Inflammatory macrophage treated with lipopolysaccharide for 1 hour (primary cell): ENCODE measurements at places on chromosomes 3 and 15.

GRCh38 chr3:27349832-27350231, 19.4 kb downstream of the NEK10 start:
- DNase-seq: no peak

GRCh38 chr15:48693484-48693883, 48.0 kb upstream of the FBN1 start:
- DNase-seq: no peak

- DNase-seq: no peak
These were observed 220.0 kb upstream of the MLF1 start for GRCh38 chr3:158350971-158351370.

DNA sequence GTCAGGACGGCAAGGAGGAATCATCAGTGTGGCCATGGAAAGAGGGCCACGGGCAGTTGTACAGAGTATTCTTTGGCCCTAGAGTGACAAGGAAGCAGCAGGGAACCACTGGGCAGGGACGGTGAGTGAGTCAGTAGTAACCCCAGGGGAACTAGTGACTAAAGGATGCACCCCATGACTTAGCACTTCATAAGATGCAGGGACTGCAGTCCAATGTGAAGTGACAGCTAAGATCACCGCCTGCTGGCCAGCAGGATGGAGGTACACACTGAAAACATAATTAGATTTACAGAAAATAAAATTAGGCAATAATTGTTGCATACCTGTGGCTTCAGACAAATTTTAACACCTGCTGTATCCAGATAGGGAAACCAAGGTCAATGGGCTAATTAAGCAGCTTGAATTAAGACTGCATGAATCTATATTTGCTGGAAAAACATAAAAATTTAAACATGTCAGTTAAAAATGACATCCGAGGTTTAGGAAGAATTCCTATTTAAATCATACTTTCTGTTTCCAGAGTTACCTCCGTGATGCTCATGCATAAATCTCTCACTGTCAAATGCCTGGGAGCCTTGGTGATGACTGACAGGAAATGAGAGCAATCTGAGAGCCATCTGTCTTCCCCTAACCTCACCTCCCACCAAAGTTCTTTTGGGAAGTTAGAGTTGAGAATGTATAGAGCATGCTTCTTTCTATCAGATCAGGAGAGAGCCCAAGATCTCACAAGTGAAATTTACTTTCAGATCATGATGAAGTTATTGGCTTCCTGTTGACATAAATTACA, 56.5 kb downstream of the DCLK3 start:
- peak; percentile 72 for DNase-seq

DNA sequence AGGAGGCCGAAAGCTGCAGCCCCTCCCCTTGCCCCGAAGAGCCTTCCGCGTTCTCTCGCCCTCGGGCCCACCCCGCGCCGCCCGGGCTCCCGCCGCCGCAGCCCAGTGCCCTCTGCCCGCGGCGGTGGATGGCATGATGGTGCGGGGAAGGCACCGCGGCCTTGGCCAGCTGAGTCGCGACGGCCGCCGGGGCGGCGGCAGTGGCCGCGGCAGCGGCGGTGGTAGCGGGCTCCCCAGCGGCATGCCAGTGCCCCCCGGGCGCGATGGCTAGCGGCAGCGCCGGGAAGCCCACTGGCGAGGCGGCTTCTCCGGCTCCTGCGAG, 1.2 kb downstream of the TLNRD1 start:
- no peak for DNase-seq

GRCh38 chr3:161420746-161421145, 49.4 kb upstream of the SPTSSB start:
- no peak for DNase-seq

GRCh38 chr15:49628379-49628778, 7.5 kb downstream of the DTWD1 start:
- no peak for DNase-seq

DNA sequence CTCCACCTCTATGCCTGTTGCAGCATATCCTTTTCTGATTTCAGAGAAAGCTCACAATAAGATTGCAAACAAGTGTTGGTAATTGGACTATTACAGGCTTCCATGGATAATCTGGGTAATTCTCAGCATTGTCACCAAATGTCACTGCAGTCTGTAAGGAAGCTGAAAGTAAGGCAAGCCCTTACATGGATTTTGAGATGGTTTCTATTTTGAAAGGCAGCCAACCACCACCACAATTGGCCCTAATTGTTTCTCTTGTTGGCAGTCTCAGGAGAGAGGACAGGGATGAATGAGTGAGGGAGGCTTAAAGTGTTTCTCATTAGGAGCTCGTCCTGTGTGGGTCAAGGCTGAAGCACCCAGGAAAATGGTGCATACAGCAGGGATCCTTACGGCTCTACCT, 879.9 kb downstream of the TUSC7 start:
- DNase-seq: no peak

DNA sequence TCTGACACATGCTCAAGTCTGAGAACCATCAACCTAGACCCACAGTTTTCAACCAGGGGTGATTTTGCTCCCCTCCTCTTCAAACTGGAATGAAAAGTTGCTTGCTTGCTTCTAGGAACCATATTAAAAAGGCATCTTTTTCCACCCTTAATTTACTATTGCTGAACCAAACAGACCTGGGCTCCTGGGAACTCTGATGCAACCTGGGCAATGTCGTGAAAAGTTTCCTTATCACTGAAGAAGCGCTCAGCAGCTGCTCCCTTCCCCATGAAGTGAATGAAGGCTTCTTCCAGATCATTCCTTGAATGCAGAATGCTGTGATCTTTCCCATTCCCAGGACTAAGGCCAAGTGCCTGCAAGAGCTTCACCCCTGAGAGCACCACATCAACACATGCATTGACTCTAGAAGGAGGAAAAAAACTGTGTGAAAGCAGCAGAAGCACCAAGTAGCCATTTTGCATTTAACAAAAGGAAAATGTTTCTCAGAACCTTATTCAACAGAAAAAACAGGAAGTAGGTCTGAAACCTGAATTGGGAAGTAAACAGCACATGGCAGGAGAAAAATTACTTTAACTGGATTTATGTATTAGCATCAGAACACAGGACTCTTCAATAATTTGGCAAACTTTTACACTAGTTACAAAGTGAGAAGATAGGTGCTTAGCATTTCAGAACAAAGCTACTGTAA, 8.7 kb downstream of the ADPGK start:
- no peak for DNase-seq

GRCh38 chr3:82081351-82081750, 319.9 kb upstream of the GBE1 start:
- no peak for DNase-seq

DNA sequence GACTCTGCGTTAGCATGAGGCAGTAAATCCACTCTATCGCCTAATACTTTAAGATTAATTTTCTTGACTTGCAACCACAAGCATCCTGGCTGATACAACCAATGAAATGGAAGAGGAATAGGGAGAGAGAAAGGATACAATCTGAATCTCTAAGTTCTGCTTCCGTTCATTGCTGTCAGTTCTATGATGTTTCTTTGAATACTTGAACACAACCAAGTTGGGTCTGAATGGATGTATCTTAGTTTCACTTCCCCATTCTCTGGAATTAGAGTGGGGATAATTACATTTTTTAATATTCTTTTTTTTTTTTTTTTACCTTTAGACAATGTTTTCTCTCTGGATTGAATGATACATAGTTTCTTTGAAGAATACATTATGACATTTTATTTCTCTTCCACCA, 22.9 kb downstream of the PDE8A start:
- DNase-seq: peak; percentile 65

GRCh38 chr3:187401856-187402255, 33.7 kb downstream of the RTP4 start:
- no peak for DNase-seq

- peak; percentile 69 for DNase-seq
These were observed 8.0 kb upstream of the THRB start for GRCh38 chr3:24502690-24503089.

GRCh38 chr3:53196575-53197407, 35.8 kb downstream of the PRKCD start:
- peak; percentile 93 for DNase-seq

DNA sequence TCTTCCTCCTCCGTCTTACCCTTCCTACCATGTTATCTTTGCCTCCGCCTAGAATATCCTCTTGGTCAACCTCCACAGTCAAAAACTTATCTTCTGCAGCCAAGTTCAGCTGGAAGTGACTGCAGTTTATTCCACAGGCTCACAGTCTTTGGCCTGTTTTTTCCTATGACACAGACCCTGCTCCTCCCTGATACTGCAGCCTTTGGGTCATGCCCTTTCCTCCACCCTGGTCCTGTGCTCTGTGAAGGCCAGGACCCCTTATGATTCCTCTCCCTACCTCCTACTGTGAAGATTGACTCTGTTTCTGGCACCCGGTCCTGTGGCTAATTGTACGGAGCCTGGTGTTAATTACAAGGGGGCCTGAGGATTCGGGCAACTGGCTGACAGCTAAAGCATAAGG, 49.3 kb upstream of the SCN5A start:
- no peak for DNase-seq

- no peak for DNase-seq
These were observed 430.3 kb downstream of the NTRK3 start for GRCh38 chr15:87826119-87826747.

DNA sequence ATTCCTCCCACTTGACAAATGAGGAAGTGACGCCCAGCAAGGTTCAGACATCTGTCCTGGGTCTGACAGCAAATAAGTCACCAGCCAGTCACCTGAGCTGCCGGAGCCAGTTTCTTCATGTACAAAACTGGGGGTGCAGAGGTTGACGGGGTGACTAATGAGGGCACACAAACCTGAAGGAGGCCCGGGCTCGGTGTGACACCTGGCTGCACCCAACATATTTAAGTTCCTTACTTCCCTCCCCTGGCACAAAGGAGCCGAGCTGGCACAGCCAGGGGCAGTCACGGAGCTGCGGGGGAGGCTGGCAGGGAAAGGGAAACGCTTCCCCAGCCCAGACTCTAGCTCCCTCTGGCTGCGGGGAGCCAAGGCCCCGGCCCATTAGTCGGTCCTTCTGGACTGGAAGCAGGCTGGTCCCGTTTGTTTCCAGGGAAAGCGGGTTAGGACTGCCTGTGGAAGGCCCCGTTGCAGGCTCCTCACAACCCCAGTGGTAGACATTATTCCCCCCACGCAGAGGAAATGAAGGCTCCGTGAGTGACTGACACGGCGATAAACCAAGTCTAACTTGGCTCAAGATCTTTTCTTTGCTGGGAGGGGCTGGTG, 2.3 kb downstream of the FBXL22 start:
- DNase-seq: peak; percentile 45

DNA sequence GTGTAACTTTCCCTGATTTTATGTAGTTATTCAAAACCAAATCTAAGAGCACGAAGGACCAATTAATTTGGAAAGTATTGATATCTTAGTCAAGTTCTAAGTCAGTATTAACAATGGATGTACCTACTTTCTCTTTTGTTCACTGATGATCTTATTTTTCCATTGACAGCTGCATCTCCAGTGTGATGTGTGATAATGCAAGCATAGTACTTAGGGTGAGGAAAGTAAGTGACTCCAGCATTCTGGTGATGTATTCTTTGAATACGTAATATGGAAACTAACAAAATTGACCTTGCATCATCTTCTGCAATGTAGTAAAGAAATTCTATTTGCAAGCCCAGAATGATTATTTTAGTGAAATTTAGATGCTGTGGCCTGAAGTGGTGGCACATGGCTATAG, 22.4 kb downstream of the FBXW12 start:
- DNase-seq: no peak

GRCh38 chr3:166752214-166752613, 627.9 kb downstream of the ZBBX start:
- no peak for DNase-seq

DNA sequence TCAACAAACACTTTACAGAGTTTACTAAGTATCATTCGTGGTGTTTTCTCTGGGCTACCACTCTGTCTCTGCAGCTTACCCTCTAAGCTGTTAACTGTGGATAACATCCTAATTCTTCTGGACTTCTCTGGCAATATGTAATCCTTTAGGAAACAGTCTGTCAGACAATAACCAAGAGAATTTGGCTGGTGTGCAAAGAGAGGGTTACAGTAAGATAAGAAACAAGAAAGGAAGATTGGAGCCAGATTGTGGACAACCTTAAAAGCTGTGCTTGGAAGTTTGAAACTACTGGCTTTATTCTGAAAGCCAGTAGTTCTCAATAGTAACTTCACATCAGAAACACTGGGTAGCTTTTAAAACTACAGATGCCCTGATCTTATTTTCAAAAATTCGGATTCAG, 778 bp downstream of the ARL6 start:
- no peak for DNase-seq

- peak; percentile 91 for DNase-seq
These were observed 8.8 kb upstream of the B3GNT5 start for GRCh38 chr3:183244219-183244618.

DNA sequence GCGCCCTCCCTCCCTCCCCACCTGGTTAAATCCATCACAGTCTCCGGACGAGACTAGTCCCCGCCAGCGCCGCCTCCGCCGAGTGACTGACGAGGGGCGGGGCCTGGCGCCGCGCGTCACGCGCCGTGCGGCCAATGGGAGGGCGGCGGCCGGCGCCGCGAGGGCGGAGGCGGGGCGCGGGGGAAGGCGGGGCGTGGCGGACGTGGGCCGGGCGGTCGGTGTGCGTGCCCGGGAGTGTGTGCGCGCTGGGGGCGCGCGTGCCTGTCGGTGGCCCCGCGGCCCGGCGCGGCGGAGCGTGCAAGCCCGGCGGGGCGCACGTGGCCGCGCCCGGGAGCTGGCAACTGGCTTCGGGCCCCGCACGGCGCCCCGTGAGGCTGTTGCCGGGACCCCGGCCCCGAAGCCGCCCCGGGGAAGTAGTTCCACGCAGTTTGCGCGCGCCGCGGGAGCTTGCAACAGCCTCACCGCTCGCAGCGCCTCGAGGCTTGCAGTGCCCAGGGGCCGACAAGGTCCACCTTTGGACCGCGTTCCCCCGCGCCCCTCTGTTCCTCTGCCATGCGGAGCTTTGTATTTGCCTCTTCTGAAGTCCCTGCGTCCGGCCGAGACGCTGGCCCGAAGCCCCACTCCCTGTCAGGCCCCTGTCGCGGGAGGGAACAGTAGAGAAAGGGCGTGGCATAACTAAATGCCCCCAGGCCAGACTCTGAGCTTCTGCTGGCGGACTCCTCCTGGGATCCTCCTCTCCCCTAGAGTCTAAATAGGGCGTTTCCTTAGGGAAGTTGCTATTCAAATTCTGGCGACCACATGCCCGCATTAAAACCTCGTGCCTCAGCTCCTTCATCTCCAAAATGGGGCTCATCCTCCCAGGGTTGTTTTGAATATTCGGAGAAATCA, 400.9 kb downstream of the SHQ1 start:
- DNase-seq: peak; percentile 92

DNA sequence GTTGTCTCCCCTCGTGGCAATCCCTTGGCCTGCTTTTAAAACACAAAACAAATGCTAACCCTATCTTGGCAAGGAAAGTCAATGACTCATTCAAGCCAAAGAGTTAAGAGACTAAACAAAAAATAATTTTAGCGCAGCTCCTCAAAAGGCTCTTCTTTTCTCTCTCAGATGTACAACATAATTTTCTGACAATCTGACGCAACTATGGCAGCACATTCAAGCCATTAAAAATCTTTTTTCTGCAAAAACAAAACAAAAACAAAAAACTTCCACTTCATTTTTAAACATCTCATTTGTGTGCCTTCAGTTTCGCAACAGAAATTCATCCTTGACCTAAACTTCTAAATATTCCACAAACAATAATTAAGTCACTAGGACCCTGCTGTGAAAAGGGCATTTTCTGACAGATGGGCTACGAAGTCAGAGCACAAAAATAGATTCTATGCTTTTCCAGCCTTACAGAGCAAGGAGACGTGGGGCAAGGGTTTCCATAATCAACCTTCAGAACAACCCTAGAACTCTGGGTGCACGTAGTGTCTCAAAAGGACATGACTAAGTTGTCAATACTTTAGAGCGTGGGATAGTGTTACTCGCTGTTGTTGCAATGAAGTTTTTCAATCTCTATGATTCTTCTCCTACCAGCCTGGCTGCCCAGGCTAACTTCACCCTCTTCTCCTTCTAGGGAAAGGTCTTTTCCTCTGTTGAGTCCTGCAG, 84.3 kb downstream of the MB21D2 start:
- DNase-seq: no peak
